ENCODE measurements at places on chromosomes 3 and 15.
A peak's percentile ranks its signal among the peaks of the same experiment; 100 is the strongest.

DNA sequence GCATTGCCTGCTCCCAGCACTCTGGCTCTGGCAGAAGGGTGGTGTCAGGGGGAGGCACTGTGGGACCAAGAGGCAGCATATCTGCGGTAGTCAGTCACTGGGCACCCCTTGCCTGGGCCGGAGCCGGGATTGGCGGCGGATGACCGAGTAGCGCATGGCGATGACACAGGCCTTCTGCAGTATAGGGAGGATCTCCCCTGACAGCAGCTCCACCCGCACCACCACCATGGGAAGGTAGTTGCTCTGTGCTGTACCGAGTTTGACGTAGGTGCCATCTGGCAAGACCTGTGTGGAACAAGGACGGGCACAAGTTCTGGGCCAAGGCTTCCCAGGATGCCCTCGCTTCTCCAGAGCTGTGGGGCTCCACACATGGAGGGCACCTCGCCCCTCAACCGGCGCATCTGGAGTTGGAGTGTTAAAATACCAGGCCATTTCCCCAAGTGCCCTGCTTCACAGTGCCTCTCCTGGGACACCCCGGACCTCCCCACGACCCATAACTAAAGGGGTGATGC lies 6.6 kb downstream of the ACOX2 start:
- no peak for DNase-seq

- DNase-seq: no peak
Measured at GRCh38 chr3:101143012-101143411, 149.8 kb upstream of the ABI3BP start.

DNA sequence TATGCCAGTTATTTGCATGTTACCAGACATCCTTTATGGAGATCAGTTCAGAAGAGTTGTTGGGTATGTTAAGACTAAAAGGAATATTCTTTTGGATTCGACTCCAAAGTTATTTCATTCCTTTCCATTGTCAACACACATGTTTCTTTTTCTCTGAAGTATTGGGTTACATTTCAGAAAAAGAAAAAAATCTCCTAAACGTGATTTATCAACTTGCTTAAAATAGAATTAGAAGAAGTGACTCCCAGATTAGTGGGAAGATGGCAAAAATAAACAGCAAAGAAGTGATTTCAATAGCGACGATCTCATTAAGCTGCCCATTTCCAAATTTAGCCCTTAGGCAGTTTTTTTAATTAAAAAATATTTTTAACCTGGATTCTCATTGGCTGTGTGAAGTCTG lies 85.4 kb downstream of the TIGIT start:
- no peak for DNase-seq

GRCh38 chr15:89825271-89825940 lies 10.8 kb upstream of the ANPEP start:
- DNase-seq: no peak

DNA sequence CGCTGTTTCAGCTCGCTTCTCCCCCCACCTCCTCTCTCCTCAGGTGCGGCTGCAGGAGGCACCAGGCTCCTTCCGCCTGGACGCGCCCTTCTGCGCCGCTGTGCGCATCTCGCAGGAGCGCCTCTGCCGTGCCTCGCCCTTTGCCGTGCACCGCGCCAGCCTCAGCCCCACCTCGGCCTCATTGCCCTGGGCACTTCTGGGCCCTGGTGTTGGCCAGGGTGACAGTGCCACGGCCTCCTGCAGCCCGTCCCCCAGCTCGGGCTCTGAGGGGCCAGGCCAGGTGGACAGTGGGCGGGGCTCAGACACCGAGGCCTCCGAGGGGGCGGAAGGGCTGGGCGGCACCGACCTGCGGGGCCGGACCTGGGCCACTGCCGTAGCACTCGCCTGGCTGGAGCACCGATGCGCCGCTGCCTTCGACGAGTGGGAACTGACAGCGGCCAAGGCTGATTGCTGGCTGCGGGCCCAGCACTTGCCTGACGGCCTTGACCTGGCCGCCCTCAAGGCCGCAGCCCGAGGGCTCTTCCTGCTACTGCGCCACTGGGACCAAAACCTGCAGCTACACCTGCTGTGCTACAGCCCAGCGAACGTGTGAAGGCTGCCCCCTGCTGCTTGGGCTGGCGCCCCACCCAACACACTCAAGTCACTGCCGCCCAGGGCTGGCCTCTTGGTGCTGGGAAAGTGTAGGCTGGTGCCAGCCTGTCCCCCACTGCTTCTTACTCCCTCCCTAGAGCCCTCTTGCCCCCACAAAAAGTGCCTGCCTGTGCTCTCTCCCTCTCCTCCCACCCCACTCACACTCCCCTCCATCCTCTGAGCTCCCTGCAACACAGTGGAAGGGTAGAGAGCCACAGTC lies 7.1 kb downstream of the ALG3 start:
- no peak for DNase-seq

GRCh38 chr3:111669926-111670630 lies 74.9 kb upstream of the ZBED2 start:
- peak; percentile 74 for DNase-seq

GRCh38 chr15:84112025-84112424 lies 123.5 kb upstream of the GOLGA6L4 start:
- DNase-seq: peak; percentile 40

DNA sequence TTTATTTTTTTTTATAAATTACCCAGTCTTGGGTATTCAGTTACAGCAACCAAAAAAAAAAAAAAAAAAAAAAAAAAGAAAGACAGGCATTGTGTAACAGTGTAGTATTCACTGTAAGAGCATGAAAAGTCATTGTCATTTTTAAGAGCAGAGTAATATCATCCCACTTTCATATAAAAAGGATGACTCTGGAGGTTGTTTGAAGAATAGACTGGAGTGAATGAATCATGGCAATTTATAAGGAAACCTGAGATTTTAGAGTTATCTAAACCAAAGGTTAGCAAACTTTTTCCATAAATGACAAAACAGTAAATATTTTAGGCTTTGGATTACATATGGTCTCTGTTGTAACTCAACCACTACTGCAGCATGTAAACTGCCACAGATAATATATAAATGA lies 794.9 kb downstream of the NTRK3 start:
- DNase-seq: no peak

GRCh38 chr15:89368566-89369223 lies 34.1 kb upstream of the POLG start:
- DNase-seq: no peak

- peak; percentile 93 for DNase-seq
Measured at GRCh38 chr3:32177702-32178198, 60.7 kb upstream of the CMTM8 start.

DNA sequence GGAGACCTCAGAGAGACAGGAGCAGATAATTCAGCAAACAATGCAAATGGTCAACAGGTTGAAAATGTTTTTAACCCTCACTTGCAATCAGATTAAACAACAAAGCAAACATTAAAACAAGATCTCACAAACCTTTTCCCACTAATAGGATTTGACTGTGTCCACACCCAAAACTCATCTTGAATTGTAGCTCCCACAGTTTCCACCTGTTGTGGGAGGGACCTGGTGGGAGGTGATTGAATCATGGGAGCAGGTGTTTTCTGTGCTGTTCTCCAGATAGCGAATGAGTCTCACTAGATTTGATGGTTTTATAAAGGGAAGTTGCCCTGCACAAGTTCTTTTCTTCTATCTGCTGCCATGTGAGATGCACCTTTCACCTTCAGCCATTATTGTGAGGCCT lies 1.3 kb upstream of the LYSMD4 start:
- no peak for DNase-seq

GRCh38 chr3:17070161-17070959 lies 185.6 kb downstream of the PLCL2 start:
- DNase-seq: peak; percentile 84

GRCh38 chr3:83453056-83453455 lies 1505.7 kb upstream of the CADM2 start:
- no peak for DNase-seq

- DNase-seq: no peak
Measured at GRCh38 chr3:76171647-76172046, 386.3 kb upstream of the ZNF717 start.

DNA sequence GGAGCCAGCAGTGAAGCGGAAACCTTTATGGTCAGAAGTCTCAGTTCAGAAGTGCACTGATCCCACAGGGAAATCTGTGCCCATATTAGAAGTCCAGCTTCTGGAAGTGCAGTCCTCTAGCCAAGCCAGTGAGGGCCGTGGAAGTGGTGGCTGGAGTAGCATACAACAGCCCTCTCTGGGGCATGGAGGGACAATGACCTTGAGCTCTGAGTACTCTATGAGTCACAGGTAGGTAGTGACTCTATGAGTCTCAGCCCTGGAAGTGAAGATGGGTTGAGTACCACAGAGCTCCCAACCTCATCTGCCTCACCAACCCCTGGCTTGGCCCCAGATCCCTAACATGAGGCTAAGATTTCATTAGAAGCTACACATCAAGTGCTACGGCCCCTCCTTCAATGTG lies 205.9 kb upstream of the PPP2R3A start:
- DNase-seq: no peak

- DNase-seq: peak; percentile 94
Measured at GRCh38 chr3:157128771-157129681, 30.9 kb downstream of the CCNL1 start.

- no peak for DNase-seq
Measured at GRCh38 chr3:111901637-111902036, 42.6 kb downstream of the PHLDB2 start.

DNA sequence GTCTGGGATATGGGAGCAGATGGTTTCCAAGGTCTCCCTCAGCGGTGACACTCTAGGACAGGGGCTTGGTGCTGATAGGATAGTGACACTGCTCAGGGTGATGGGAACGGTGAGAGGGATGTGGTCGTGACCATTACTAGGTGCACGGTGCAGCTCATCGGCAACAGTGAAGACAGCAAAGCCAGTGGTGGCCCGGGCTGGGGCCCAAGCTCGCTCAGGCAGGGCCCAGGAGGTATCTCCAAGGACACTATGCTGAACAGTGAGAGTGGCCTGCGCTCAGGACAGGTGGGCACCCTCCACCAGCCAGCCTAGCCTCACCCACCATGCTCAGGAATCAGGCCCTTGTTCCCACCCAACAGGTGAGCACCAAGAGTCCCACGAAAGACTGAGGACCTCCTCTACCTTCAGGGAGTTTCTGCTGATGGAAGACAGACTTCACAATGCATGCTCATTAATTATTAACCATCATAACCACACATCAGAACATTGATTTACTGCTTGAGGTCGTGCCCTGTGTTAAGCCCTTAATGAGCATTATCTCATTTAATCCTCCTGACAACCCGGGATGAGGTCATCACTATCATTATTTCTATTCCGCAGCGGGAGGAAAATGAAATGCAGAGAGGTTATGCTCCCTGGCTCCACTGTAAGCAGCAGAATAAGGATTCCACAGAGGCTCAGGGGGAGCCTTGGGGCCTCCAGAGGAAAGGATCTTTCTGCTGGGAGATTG lies 269.4 kb downstream of the UACA start:
- DNase-seq: peak; percentile 56

DNA sequence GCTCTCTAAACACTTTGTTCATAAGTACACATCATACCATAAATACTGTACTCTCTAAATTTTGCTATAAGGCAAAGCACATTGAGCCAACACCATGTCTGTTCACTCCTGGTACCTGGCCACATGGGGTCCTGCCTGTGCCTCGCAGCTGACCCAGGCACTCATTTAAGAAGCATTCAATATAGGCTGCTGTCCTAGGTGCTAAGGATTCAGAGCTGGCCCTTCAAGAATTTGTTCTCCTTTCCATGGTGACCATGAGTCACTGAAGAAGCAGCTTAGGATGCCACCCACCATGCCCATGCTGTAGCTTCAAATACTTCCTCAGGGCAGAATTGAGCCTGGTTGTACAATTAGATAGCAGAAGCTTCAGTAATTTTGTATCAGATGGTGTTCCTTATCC lies 119.2 kb upstream of the ZBED2 start:
- DNase-seq: peak; percentile 68

DNA sequence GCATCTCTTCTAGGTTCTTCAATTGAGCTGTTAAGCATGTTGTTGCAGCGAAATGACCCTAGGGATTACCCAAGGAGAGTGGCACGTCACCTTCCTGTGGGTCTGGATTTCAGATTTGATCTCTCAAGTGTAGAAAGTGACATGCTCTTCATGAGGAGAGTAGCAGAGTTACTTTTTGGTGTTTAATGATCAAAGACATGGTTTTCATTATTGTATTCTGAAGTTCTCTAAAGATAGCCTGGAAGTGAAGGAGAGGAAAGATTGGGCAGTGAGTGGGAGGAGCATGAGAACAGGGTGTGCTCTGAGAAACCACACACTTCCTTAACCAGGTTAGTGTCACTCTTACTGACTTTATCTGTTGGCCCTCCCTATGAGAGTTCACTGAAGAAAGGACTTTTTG lies 153.6 kb downstream of the AKAP13 start:
- DNase-seq: no peak

DNA sequence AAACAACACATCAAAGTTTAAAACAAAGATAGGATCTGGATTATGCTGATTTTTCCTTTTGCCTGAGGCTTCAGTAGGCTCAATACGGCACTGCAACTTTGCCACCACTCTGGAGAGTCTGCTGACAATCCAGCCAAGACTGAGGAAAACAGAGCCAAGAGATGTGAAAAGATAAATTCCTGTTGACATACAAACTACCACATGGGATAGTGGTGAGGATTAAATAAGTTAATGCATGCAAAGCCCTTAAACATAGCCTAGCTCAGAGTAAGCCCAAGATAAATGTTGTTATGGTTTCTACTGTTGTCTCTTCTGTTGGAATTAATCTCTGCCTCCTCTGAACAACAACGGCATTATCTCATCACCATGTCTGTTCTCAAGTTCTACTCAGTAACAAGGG lies 245.9 kb upstream of the LMCD1 start:
- DNase-seq: no peak

DNA sequence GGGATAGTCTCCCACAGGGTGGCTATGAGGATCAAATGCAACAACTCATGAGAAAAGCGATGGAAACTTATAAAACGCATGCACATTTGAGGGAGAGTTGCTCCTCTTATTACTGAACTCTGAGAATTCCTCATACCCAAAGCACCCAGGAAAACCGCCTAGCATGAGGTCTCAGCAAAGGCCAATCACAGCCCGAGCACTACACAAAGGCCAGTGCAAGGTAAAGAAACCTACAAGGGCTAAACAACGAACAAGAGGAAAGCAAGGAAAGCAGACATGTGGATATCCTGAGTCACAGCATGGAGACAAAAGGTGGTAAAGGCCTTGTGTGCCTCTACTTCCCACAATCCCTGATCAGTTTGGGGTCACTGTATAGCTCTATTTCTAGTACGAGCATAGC lies 7.1 kb downstream of the RAB43 start:
- no peak for DNase-seq
